ENCODE measurements at places on chromosomes 16 and 17. TPM values are rescaled to one million over a fixed set of nuclear protein-coding genes. Genes with fewer than 3 reads are reported as not detected.

DNA sequence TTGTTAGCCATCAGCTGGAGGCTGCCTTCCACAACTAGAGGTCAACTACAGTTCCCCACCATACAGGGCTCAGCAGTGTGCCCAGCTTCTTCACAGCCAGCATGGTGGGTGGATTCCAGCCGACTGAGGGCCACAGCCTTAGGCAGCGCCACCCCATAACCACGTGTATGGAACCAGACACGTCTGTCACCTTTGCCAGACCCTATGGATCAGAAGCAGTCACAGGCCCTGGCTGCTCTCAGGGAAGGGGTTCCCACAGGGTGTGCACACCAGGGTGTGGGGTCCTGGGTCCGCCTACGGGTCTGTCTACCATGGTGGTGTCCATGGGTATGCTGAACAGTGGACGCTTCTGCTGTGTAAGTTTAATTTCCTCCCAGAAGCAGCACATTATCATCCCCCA, 265.0 kb upstream of the FOXF1 start:
- no peak for DNase-seq

RNF112 gene
- 0.62 TPM for total RNA-seq

DNA sequence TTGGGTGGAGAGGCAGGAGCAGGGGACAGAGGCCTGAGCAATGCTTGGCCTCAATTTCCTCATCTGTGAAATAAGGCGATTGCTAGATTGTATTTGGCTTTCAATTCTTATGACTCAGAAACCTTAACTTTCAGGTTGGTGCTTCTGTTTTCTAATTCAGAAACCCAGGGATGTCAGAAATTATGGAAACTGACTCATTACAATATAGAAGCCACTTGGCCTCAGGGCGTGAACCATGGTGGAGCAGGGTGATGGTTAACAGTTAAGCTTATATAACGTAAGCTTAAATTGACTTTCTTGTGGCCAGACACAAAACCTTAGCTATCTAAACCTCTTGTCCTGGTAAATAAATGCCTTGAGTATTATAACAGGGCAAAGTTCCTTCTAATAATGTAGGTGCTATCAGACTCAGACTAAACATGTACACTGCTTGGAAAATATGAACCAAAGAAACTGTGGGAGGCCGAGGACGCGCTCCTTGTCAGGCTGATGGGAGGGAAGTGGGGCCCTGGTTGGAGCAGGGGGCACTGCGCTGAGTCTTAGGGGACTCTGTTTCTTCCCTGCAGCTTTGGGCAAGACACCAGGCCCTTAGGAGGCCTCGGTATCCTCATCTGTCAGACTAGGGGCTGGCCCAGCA, 17.1 kb upstream of the SREBF1 start:
- no peak for DNase-seq

MEOX1 gene
- not detected for total RNA-seq

DNA sequence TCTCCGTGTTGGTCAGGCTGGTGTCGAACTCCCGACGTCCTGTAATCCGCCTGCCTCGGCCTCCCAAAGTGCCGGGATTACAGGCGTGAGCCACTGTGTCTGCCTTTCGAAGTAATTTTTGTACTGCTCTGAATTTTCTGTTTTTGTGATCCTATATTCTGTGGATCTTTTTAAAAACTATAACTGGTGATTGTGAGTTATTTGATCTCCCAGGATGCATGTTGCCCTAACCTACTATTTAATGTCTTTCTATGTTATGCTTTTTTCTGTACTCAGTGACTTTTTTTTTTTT, 2.5 kb downstream of the RSPRY1 start:
- no peak for DNase-seq

- DNase-seq, result no peak
Measured at GRCh38 chr16:27310576-27311447, 3.0 kb upstream of the IL4R start.
